ENCODE measurements at places on chromosomes 1 and 21.

GRCh38 chr1:114250683-114251572 lies 97.3 kb upstream of the SYT6 start:
- DNase-seq: no peak

DNA sequence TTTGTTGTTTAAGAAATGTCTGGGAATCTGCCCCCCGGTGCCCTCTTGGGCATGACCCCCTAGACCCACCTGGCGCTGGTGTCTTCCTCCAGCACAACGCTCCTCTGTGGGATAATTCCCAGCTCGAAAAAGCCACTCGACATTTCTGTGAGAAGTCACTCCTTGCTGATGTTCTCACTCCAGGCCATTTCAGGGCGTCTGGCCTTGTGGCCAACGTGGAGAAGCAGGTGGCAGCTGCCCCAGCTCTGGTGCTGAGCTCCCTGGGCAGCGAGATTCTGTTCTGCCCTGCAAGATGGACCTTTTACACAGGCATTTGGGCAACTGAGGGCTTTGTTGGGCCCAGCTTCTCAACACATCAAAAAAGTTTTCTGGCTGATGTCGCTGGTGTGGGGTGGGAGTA lies 147.7 kb upstream of the WNT4 start:
- DNase-seq: no peak

DNA sequence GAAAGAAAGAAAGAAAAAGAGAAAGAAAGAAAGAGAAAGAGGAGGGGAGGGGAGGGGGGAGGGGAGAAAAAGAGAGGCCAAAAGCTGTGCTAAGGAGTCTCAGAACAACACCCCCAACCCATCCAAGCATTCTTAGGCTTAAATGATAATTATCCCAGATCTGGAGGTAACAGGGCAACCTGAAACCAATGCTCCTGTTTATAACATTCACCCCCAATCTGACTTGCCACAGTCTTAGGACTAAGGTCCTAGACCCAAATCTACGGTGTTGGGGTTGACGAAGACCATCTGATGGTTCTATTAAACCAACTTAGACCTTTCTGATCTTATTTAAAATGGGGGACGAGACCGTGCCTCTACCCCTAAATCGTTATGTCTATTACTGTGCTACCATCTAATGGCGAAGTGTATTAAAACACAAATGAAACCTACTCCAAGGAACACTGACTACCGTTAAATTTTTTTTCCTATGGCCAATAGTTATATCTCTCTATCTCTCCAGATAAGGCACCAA lies 119.3 kb upstream of the CDC42BPA start:
- DNase-seq: no peak

DNA sequence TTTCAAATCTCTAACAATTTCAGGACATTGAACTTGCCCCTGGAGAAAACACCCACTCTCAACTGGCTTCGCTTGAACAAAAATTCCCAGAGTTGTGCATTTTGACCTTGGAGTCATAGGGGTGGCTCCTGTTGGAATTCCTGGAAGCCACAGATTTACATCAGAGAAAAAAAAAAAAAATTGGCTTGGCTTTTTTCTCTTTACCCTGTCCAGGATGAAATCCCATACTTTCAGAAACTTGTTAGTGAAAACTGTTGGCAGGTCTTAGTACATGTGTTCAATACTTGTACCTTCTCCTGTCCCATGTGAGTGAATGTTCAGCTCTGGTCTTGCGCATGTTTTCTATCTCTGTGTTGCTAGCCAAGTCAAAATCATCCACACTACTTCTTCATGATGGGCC lies 228.8 kb downstream of the TGFB2 start:
- DNase-seq: no peak

GRCh38 chr1:65229754-65230339 lies 79.5 kb upstream of the DNAJC6 start:
- no peak for DNase-seq

DNA sequence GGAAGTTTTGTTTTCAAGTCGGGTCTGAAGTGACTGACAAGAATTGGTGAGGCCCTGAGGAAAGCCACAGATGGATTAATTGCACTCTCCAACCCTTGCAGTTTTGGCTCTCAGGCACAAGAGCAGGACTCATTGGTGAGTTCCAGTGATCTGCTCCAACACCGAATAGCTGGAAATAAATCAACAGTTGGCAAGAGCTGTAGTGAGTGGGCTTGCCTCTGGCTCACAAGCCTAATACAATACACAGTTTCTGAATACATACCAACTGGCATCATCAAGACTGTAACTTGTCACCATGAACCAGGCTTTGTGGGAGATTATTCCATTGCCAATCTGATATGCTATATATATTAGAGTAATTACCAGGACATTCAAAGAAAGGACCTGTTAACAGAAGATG lies 131.6 kb downstream of the GRIK1 start:
- no peak for DNase-seq

DNA sequence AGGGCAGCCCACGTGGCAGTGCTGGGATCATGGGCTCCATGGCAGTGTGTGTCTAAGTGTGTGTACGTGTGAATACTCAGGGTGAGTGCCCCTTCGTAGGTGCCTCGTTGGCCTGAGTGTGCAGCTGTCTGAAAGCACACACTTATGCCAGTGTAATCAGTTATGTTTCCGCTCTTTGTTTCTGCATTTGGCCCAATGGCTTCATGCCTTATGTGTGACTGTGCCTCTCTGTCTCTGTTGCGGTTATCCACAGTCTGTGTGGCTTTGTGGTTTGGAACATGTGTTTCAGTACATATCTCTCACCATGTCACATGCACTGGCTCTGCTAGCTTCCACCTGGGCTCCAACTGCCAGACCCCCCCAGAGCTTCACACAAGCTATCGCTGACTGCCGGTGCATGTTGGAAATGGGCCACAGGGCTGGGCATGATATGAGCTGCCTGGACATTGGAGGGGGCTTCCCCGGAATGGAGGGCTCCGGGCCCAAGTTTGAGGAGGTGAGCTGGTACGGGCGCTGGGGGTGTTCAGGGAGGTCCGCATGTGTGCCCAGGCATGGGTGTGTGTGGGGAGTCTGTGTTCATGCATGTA lies 70.3 kb upstream of the TINAGL1 start:
- DNase-seq: no peak

- DNase-seq: no peak
Measured at GRCh38 chr1:100847361-100848082, 47.1 kb downstream of the EXTL2 start.

- no peak for DNase-seq
Measured at GRCh38 chr1:190456129-190456528, 21.5 kb downstream of the BRINP3 start.

DNA sequence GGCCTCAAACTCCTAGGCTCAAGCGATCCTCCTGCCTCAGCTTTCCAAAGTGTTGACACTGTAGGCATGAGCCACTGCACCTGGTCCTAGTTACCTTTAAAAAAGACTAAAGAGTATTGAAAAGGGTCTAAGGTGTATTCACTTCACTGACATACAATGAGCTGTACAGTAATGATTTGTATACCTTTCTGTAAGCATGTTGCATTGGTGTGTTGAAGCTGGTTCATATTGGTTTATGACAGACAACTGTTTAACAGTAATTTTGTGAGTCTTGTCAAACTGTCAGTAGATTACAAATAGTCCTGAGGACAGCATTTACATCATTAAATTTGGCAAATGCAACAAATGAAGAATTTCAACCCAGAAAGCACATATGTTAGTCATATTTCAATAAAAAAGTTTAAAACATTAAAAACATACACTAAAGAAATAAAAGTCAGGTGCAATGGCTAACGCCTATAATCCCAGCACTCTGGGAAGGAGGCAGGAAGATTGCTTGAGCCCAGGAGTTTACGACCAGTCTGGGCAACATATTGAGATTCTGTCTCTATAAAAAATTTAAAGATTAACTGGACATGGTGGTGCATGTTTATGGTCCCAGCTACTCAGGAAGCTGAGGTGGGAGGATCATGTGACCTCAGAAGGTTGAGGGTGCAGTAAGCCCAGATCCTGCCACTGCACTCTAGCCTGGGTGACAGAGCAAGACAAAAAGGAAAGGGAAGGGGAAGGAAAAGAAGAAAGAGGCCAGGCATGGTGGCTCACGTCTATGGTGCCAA lies 88.3 kb upstream of the HP1BP3 start:
- no peak for DNase-seq

DNA sequence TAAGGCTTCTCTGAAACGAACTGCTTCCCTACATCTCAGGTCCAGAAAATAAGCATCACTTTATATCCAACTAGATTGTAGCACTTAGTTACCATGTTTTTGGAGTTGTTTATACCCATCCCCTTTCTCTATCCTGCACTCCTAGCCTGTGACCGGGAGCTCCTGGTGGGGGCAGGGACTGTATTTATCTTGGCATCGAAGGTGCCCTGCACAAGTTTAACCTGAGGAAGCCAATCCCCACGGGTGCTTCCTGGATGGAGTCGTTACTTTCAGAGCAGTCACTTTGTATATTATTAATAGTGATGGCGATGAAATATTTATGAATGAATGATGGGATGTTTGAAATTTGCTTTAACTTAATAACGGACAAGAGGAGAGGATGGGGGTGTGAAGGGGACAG lies 73.9 kb downstream of the KLHDC7A start:
- no peak for DNase-seq

DNA sequence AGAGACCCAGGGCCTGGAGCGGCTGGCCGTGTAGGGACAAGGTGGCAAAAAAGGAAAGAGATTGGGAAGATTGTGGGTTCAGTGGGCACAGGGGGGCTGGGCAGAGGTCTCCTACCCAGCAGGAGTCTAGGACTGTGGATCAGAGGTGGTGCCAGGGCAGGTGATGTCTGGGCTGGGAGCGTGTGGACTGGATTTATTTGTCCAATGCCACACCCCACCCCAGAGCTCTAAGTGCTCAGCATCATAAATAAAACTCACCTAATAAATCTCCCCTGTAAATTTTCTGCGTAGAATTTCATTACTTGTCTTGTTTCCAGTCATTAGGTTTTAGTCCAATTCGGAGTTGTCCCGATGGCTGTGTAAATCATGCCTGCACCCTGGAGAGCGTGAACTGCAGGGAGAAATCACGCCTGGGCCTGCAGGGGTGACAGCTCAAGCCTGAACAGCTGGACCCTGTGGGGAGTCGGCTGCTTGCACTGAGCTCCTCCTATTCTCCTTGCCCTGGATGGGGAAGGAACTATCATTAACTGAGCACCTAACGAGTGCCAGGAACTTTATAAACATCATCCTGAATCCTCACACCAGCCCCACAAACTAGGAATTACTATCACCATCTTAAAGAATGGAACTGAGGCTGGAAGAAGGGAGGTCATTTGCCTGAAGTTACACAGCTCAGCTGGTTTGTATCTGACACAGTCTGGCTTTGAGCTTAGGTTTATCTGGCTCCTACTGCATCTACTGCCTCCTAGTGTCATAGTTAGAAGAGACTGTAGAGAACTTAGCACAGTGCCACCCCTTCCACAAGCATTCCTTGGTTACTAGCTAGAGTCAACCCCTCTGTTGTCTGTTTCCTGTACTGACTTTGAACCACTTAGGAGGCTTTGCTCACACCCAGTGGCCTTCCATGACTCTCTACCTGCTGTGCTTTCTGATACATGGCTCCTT lies 25.0 kb upstream of the POU3F1 start:
- no peak for DNase-seq

DNA sequence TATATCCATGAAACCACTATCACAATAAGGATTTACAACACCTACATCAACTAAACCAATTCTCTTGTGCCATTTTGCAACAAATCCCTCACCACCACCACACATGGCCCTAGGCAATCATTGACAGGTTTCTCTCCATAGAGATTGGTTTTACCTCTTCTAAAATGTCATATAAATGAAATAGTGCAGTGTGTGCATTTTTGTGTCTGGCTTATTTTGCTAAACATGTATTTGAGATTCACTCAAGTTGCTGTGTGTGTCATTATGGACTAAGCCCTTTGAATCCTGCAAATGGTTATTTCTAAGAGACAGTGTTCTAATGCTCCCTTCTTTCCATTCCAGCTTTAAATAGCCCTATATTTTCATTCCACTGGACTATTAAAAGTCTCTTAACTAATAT lies 179.7 kb upstream of the LRRC7 start:
- DNase-seq: no peak

DNA sequence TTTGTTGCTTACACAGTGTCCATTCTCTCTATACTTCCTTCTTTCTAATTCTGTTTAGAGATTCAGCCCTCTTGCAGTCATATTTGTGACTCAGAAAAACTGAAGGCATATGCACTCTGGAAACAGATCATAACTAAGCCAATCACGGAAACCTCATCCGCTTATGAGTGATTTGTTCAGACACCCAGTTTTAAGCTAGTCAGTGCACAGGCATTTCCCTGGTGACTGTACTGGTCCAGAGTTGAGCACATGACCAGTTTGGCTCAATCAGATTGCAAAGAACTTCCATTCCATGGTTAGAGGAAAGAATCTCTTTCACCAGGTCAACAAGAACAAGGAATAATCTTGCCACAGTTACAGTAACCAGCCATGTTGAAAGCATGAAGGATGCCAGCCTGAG lies 69.2 kb upstream of the SGIP1 start:
- DNase-seq: no peak

- no peak for DNase-seq
Measured at GRCh38 chr1:235513495-235514366, 9.5 kb upstream of the B3GALNT2 start.

DNA sequence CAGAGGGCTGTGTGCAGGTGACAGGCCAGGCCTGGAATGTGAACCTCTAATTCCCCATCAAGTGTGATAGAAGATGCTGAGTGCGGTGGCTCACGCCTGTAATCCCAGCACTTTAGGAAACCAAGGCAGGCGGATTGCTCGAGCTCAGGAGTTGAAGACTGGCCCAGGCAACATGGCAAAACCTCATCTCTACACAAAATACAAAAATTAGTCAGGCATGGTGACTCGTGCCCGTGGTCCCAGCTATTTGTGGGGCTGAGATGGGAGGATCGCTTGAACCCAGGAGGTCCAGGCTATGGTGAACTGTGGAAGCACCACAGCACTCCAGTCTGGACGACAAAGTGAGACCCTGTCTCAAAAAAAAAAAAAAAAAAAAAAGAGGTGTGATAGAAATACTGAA lies 40.1 kb upstream of the PUM1 start:
- no peak for DNase-seq

- no peak for DNase-seq
Measured at GRCh38 chr1:7527733-7528045, 243.4 kb upstream of the VAMP3 start.

DNA sequence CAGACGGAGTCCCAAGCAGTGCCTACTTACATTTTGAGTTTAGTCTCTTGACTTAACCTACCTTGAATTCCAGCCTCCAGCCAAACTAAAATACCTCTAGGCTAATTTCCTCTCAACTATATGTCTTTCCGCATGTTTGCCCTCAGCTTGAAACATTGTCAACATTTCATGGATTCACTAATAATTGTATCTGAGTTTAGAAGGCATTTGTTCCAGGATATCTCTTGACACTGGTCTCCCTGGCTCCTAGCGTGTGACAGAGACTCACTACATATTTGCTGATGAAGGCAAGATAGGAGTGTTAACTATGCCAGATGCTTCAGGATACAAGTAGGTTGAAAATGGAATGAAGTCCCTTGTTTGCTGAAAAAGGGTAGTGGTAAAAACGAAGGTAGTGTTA lies 136.1 kb downstream of the GREM2 start:
- no peak for DNase-seq

DNA sequence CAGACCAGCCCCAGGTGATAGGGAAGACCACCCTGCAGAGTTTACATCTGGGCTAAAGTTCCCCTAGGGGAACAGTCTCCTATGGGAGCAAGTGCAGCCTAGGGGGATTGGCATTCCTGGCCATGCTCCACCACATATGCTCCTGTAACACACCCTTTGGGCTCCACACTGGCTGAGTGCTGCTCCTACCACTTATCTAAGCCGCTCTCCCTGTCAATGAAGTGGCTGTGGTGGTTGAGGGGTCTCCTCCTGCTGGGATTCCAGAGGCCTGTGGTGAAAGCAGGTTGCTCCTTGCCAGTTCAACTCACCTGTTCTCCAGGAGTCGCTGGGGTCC lies 51.1 kb downstream of the COL24A1 start:
- DNase-seq: no peak

Data from NCI-H187 treated with DMSO at 0.1 percent for 48 hours (cell line).